ENCODE measurements at places on chromosomes 3 and 15.

DNA sequence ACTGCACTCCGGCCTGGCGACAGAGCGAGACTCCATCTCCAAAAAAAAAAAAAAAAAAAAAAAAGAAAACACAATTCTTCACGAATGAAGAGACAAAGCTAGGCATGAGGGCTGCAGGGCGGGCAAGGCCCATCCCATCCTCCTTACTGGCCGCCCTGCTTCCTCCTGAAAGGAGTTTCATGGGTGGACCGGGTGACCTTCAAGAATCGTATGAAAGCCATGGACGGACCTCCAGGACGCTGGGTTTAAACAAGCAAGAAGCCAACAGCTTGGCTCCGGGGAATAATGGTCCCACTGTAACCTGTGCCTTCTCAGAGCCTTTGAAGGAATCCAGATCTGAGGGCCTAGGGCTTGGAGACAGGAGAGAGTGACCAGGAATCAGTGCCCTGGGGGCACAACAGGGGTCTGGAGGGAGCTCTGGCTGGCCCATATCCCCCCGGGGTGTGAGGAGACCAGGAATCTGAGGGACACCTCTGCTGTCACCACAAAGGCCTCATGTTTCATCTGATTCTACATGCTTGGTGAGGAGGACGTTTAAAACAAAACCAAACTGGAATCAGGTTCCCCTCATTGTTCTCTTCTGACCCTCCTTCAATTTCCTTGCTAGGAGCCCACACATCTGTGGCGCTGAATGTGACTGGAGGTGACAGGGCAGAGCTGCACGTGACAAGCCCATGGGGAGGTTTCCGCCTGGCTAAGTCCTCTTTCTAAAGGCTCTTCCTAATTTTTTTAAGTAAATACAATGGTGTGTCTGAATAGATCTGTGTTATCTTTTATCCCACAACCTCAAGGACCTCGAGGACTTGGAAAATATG lies 46.1 kb downstream of the WHAMM start:
- DNase-seq, result peak; percentile 91

DNA sequence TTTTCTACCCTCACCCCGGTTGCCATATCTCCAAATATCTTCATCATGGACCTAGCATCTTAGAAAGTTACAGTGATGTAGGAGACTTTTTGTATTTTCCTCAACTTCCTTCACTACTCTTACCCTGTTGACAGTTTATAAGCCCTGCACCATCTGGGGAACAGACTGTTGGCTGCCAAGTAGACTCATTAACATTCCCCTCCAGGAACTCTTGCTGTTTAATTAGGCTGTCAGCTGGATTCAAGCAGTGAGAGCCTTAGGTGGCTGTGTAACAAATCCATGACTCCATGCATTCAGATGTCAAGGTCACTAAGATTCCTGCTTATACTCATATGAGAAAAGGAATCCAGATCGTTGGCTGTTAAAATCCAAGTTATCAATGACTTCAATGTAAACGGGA lies 198.3 kb downstream of the NAALADL2 start:
- peak; percentile 4 for DNase-seq

DNA sequence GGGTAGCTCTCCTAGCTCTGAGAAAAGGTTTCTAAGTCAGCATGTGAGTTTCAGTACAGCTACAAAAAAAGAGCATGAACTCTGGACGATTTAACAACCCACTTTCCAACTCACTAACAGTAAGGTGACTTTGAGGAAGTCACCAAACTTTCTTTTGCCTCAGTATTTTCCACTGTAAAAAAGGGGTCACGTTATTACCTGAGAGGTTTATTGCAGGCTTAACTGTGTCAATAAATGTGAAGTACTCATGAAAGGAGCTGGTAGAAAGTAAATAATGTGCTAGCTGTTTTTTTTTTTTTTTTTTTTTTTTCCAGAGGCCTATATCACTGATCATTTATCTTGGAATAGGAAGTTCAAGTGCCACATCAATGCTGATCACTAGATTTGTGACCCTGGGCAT lies 89.3 kb downstream of the PLSCR2 start:
- no peak for DNase-seq

- DNase-seq, result no peak
Measured at GRCh38 chr3:43024181-43024885, 45.2 kb downstream of the GASK1A start.

DNA sequence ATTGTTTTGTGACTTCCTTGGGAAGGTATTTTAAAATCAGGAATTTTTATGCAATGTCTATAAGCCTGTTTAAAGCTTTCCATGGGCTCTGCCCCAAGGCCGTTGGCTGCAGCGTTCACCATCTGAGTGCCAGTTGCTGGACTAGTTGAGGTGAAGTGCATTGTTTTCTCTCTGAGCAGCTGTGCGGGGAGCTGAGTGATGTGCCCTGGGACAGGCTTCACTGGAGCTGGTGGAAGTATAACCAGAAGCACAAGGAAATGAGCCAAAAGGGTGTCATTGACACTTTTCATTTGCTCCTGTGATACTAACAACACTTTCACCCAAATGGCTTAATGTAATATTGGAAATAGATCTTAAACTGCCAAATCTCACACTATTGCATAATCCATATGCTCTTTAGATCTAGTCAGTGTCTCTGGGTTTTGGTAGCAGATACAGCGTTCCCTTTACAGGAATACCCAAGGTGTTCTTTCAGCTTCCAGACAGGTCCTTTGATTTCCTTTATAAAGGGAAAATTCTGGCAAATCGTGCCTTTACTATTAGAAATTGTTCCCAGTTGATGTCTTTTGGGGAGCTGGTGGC lies 29.2 kb downstream of the APH1B start:
- no peak for DNase-seq

- peak; percentile 3 for DNase-seq
Measured at GRCh38 chr15:25846377-25846776, 16.8 kb downstream of the ATP10A start.

DNA sequence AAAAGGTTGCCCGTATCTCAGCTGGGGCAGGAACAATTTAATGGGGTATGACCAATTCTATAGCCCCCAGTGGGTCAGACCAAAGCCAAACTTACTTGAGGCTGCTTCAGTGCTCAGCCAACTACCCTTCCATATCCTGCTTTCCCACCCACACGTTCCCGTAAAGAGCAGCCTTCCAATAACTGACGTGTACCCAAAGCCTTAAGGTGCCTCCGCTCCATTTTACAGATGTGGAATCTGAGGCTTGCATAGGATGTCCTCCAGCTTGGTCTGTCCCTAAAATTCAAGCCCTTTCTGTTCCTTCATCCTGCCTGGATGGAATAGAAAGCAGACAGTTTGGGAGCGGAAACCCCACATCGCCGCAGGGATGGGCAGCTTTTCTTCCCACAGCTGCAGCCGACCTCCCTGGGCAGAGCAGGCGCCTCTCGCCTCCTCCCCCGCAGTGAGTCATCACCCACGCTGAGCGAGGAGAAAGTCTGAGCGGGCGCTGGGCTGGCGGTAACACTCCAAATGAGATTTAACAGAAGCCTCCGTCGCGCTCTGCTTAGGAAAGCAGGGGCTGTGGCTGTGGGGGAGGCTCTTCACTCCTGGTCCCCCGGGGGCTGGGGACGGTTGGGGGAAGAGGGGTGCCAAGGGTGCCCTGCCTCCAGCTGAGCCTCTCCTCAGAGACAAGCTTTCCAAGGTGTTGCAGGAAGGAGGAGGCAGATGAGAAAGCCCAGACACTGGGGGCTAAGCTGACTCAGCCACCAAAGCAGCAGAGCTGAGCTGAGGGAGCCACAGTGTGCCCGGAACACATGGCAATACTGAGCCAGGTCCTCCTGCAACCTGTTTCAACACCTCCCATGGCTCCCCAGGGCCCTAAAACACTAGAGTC lies 57.8 kb upstream of the HRH1 start:
- peak; percentile 54 for DNase-seq

DNA sequence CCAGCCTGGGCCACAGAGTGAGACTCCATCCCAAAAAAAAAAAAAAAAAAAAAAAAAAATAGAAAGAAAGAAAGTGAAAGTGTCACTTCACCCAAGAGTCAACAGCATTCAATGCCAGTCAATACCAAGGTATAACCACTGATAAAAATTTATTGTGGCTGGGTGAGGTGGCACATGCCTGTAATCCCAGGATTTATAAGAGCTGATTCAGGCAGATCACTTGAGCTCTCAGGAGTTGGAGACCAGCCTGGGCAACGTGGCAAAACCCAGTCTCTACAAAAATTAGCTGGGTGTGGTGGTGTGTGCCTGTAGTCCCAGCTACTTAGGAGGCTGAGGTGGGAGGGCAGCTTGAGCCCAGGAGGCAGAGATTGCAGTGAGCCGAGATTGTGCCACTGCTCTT lies 46.5 kb upstream of the PIK3CB start:
- no peak for DNase-seq

GRCh38 chr3:127214975-127215374 lies 22.0 kb downstream of the PRR23E start:
- no peak for DNase-seq

GRCh38 chr3:129500334-129500658 lies 28.1 kb upstream of the RHO start:
- no peak for DNase-seq

- peak; percentile 39 for DNase-seq
Measured at GRCh38 chr3:32934150-32934742, 17.2 kb upstream of the CCR4 start.

- DNase-seq, result no peak
Measured at GRCh38 chr3:19432669-19433068, 284.4 kb downstream of the KCNH8 start.

DNA sequence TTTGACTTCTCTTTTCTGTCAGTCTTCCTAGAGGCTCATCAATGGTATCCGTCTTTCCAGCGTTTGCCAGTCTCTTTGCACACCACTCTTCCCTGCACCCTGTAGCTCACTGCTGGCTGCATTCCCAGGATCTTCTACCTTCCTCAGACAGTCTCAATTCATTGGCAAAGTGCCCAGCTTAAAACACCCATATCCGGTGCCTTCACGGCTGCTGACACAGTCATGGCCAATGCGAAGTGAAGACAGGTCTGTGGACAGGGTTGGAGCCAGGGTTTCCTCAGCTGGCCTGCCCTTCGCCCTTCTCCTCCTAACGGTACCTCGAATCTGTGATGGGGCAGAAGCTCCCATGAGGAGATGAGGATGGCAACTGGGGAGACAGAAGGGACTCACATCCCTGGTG lies 36.1 kb downstream of the PTH1R start:
- DNase-seq, result no peak

DNA sequence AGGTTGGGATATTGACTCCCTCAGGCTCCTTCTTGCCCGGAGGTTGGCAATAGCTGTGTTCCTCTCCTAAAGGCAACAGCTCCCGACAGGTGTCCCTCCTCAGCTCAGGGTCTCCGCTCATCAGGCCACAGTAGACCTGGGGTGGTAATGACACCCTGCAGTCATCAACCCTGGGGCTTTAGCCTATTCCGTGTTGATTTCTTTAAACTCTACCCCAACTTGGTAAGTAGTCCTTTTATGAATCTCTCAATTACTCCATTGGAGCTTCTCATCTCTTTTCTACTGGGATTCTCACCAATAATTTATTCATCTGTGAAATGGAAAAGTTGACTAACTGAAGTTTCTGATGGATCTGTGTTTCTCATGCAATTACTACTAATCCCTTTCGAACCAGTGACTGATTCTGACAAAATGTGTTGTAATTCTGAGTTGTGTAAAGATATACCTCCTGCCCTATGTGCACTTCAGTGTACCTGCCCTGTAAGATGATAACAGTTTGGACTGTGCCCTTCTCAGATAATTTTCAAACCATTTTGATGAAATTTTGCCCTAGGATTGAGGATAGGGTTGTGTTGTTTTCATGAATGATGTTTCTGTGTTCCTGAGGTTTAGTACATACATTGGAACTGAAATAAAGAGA lies 89.7 kb downstream of the RPL39L start:
- DNase-seq, result no peak

DNA sequence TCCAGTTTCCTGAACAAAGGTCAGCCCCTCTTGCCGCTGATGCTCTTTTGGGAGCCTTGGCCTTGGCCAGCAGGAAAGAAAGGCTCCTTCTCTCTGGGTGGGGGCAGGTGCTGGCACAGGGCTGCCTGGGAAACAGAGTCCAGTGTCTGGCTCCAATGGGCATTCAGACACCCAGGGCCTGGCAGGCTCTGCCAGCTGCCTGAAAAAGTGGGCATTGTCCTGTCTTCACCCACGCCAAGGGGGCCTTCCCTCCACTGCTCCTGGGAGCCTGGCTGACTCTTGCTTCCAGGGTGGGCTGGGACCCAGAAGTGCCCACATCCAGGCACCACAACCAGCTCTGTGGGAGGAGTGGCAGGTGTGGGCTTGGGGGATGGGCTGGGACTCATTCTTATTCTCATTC lies 62.7 kb downstream of the RHCG start:
- DNase-seq, result no peak

Measured in retina (tissue), 1 donor.